Iris pigment epithelial cell (primary cell): ENCODE measurements at places on chromosomes 6 and 20.
A peak's percentile ranks its signal among the peaks of the same experiment; 100 is the strongest.

GRCh38 chr20:59584278-59584925 lies 19.9 kb upstream of the PHACTR3 start:
- DNase-seq, result no peak

DNA sequence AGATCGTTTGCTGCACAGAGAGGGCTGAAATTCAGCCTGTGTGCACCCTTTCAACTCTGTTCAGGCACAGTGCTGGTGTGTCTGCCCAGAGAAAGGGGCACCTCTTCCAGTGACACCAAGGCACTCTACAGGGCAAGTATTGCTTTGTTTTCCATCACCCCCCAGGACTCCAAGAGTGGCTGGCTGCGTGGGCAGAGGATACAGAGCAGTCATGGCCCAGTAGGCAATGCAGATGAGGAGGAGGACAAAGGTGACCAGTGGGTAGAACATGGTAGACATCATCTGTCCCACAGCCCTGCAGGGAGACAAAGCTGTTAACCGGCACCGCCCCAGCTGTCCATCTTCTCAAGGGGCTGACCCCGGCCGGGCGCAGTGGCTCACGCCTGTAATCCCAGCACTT lies 6.7 kb upstream of the NEU1 start:
- no peak for DNase-seq

DNA sequence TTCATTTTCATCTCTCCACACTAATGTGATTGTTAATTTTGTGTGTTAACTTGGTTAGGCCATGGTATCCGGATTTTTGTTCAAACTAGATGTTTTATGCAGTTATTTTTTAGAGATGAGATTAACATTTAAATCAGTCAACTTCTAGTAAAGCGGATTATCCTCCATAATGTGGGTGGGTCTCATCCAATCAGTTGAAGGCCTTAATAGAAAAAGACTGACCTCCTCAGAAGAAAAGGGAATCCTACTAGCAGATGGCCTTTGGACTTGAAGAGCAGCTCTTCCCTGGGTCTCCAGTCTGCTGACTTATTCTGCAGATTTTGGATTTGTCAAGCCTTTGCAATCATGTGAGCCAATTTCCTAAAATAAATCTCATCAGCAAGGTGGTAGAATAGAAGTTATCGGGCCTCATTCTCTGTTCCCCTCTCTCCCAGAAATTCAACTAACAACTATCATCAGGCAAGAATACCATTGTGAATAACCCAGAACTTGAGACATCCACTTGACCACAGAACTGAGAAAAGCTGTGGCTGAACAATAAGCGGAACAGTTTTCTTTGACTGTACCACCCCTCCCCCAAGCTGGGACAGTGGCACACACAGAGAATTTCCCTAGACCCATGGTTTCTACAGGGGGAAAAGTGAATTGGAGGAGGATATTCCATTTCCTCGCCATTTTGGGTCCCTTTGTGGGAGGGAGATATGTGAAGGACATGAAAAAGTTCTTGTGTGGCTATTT lies 323.0 kb downstream of the UTRN start:
- no peak for DNase-seq

DNA sequence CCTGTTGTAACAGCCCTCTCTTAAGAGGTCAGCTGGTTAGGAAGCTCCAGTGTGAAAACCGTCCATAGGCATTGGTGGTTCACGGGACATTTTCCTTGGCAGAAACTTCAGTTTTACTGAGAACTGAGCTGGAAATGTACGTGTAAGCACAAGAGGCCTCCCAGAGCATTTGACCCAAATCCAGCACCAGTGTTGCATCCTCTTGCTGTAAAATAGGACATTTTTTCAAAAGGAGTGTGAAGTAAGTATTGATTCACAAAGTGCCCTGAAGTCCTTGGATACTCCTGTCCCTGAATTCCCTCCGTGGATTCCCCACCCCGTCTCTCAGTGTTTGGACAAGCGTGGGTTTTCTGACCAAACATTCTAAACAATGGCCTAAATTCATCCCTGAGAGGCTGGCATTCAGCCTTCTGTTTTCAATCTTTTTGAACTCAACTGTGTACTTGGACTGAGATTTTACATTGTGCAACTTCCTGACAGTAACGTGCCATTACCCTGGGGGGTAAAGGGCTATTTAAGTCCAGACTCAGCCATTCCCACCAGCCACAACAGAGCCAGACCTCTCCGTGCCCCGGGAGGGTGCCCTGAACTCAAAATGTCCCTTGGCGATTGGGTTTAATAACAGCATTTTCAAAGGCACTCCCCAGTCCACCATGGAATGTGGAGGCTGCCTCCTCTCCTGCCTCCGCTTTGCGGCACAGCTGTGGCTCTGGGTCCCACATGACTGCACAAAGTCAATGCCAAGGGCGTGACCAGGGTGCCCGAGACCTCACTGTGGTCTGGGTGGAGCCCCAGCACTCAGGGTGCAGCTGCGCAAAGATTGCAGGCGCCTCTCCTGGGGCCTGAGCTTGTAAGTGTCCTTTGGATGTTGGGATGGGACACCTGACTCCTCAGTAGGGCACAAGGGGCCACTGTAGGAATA lies 92.7 kb upstream of the AFDN start:
- DNase-seq, result peak; percentile 28

DNA sequence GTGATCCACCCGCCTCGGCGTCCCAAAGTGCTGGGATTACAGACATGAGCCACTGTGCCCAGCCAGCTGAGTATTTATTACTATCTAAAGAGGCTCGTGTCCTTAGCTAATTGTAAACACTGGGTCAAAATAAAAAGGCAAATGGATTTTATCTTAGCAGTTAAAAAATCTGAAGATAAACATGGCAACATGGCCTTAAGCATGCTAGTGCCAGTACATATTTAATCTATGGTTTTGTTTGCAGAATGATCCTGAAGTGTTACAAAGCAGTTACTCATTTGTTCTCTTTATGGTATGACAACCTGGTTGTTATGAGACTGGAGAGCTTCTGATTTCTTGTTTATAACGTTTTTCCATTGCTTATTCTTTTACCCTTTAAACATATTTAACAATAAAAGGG lies 3.9 kb upstream of the KIAA0408 start:
- DNase-seq, result peak; percentile 28

DNA sequence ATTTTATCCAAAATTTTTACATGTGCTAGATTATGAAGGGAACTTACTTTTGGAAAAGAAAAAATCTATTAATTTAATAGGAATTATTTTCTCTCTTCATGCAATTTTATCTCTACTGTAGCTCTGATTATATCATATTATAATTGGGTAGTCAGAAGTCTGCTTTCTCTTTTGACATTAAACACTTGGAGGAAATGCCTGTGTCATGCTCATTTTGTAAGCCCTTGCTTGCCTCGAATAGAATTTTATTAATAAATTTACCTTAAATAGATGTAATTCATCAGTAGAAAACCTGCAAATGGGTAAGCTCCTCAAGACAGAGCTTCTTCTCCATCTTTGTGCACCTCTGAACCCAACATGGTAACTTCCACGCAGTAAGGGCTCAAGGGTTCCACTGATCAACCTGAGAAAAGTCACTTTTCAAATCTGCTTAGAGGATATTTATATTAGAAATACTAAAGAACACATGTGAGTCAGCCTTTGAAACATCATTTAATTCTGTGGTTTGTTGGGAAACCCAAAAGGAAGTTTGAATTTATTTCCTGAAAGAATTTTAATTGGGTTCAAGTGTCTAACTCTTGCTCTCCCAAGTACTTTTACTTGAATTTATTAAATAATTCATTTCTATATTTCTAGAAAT lies 266.0 kb downstream of the ALDH8A1 start:
- peak; percentile 72 for DNase-seq

DNA sequence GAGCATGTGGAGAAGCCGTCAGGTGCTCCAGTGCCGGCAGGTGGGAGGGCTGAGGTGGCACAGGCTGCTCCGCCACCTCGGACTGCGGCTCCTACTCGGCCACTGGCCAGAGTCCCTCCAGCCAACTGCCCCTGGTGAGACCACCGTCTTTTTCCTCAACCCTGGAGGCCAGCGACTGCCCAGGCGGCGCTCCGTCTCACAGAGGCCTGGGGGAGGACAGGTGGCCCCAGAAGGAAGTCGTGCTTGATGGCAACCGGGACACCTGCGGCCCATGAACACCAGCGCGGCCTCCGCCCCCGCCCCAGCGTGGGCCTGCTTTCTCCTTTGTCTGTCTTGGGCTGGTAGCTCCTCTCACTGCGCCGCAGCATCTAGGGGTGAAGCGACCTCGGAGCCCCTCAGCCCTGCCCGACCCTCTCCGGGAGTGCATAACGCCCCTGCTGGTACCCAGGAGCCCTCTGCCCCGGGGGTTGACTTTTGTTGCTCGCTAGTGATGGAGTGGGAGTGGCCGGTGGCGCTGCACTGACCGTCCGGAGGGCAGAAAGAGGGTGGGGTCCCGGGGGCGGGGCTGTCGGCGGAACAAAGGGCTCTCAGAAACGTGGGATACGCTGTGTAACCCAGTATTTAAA lies 706 bp upstream of the TUBB2B start:
- DNase-seq, result no peak

DNA sequence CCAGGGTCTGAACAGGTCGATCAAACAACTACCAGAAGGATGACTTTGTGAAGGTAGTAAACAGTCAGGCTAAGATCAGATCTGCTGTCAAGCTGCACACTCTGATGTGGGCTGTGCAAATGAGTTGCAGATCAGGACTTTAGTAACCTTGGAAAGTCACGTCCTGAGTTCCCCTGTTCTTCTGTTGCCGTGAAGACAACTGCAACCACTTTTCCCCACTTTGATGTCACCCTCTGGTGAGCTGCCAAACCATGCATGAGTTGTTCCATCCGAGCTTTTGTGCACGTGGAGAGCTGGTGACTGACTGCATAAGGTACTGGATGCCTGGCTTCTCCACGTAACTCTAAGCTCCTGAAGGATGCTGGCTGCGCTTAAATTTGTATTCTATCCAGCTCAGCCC lies 111.0 kb downstream of the CD83 start:
- DNase-seq, result no peak

DNA sequence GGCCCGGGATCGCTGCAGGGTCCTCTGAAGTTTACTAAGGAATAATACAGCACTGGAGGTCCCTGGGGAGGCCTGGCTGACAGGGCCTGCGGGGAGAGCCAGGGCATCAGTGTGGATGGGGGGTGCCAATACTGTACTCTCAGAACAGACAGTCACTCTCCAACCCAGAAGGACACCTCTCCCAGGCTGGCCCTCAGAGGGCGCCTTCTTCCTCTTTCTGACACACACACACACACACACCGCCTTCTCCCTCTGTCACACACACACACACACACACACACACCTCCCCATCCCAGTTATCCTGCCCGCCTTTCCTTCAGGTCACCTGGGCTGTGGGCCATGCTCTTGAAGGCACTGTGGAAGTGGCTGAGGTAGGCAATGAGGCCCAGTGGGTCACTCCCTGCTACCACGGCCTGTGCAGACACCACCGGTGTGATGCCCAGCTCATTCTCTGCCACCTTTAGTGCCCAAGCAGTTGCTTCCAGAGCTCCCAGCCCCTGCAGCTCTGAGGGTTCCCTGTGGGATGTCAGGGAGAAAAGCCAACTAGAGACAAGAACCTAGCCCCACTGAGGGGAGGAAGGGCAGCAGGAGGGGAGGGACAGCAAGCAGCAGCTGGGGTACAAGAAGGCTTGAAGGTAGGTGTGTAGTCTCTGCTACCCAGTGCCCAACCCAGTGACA lies 7.5 kb downstream of the SMPD2 start:
- DNase-seq, result no peak

GRCh38 chr20:32357375-32357868 lies 709 bp upstream of the ASXL1 start:
- peak; percentile 69 for DNase-seq

DNA sequence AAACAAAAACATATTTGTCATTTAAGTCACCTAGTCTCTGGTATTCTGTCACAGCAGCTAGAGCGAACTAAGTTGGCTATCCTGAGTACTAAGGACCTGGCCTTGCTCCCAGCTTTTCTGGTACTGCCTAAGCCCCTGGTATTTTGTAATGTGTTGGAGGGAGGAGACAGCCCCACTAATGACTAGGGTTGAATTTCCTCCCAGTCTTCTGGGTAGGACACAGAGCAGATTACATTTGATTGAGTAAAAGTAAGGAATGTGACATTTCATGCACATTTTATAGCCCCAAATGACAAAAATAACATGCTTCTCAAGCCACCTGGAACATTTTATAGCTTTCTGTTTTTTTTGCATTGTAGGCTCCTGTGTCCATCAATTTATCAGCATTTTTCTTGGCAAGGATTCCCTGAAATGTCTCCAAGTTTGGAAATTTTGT lies 47.9 kb upstream of the DDR1 start:
- DNase-seq, result peak; percentile 77

- DNase-seq, result no peak
Observed at GRCh38 chr20:31496761-31497295, 17.4 kb upstream of the HM13 start.

DNA sequence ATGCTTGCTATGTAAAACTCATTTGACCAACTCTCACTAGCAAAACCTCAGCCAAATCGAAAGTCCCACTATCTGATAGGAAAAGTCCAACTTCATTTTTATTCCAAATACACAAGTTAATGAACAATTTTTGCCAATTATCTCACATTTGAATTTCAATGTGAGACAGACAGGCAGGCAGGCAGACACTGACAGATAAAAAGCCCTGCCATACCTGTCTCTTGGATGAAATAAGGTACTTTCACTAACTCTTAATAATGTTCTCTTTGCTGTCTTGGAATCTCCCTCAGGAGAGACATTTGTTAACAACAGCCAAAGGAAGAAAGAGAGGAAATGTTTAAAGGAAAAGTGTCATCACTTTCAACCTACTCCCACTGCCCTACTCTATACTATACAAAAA lies 82.0 kb downstream of the RNGTT start:
- peak; percentile 14 for DNase-seq

GRCh38 chr6:35663447-35664235 lies 25.1 kb downstream of the FKBP5 start:
- peak; percentile 84 for DNase-seq

- DNase-seq, result no peak
Observed at GRCh38 chr6:13712599-13712898, 914 bp upstream of the RANBP9 start.

GRCh38 chr6:29678114-29678513 lies 2.8 kb downstream of the ZFP57 start:
- peak; percentile 65 for DNase-seq

DNA sequence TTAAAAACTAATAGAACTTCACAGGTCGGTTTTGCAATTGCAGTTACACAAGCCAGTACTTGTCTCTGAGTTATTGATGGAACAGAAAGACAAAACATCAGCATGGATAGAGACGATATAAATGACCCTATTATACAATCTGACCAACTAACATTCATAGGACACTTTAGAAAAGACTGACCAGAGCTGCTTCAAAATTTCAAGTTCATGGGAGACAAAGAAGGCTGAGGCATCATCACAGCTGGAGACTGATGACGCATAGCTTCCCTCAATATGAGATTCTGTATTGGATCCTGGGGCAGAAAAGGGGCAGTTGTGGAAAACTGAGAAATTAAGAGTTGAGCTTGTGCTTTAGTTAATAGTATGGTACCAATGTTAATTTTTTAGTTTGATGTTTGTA lies 174.0 kb downstream of the THBS2 start:
- DNase-seq, result no peak

GRCh38 chr20:63185215-63185796 lies 30.6 kb downstream of the YTHDF1 start:
- no peak for DNase-seq

DNA sequence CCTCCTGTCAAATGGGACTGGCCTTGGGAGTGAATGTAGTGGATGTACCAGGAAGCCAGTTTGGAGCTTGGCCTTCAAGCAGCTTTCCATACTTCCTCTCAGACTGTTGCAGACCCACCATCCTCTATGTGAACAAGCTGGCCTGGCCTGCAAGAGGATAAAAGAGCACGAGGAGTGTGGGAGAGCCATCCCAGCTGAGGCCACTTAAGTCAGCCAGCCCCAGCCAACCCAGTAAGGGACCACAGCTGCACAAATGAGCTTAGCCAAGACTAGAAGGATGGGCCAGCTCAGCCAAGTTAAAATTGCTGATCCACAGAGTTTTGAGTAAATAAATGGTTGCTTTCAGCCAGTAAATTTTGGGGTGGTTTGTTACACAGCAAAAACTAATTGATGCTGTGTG lies 156.9 kb upstream of the SOX4 start:
- no peak for DNase-seq
